ENCODE measurements at places on chromosomes 4 and X.

DNA sequence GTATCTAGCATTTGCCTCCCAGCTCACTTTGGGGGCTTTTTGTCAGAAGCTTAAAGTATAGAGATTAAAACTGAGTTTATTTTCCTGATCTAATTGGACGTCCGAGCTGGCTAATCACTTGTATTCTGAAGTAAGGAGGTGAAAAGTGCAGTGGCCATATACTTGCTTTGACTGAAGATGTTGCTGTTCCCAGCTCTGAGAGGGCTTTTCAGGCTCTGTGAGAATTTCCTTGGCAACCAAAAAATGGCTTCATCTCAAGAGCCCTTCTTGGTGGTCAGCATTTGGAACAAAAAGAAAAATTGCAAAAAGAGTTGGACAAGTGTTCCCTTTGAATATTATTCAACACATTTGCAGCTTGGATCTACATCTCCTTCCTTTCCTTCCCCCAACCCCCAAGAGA, 67.0 kb downstream of the SLC4A4 start:
- no peak for DNase-seq

DNA sequence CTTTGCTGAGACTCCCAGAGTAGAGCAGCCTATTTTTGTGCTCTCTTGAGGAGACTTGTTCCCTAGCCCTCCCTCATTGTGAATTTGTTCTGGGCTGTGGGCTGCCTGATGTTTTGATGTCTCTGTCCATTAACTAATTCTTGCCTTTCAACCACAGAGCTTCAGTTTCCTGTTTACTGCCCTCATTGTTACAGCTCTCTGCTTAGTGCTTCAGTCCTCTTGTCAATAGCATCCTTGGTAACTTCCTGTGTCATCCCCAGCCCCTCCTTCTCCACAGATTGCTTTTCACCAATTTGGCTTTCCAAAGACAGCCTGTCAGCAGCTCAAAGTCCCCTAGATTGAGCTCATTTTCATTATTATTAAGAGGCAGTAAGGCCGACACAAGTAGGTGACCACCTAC, 69.9 kb downstream of the COX7B2 start:
- no peak for DNase-seq

DNA sequence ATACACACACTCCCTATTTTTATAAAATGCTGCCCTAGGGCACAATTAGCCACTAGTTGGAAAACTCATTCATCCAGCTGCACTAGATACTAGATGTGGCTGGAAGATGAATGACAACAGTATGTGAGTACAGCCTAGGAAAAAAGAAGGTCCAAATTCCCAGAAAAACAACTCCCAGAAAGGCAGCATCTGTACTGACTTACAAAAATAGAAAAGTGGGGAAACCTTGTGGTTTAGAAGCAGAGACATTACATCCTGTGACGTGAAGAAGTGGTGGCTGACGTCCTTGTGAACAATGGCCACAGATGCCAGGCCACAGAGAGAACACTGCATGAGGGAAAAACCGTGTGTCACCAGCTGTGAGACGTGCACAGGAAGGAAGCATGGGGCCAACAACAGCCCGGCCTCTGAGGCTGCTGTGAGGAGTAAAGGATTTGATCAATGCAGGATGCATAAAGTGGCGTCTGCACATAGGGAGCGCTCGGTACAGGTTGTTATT, 81.2 kb downstream of the SPRY1 start:
- peak; percentile 47 for DNase-seq

- DNase-seq, result no peak
Observed at GRCh38 chr4:122847931-122848330, 21.3 kb downstream of the FGF2 start.

DNA sequence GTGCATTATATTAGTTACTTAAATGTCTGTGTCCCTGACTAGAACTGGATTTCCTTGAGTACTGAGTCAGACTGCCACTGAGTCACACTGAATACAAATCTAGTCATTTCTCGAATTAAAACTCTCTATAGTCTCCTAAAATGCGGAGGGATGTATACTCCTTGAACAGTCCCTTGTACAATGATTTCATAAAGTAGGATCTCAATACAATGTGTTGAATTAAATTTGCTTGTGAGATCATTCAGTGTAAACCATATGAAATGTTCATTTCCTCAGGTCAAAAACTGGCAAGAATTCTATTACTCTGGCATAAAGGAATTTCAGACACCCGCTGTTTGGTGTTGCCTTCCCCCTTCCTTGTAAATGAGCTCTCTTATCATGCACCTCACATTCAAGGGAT, 17.5 kb upstream of the FAM241A start:
- peak; percentile 30 for DNase-seq

- DNase-seq, result no peak
Observed at GRCh38 chr4:95599777-95600400, 51.1 kb upstream of the UNC5C start.

DNA sequence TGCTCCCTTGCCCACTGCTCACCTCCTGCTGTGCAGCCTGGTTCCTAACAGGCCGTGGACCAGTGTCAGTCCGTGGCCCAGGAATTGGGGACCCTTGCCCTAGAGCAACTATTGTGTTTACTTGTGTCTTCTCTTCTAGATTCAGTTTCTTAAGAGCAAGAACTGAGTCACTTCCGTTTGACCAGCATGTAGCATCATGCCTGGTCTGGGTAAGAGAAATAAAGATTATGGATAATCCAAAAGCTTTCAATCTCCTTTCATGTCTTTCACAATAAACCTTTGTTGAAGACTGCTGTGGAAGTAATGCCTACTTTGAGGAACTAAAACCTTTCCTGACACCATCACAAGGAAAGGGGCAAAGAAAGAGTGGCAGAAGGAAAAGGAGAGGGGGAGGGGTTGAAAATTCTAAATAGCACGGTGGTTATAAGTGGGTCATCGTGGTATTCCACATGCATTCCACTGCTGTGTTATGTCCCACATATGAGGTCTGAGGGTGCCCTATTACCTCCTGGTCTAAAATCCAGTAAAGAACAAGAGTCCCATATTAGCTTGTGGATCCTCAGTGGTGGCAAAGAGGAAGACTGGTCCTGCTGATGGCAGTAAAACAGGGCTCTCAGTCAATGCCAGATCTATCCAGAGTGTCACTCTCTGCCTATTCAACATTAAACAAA, 133.4 kb downstream of the RASL11B start:
- DNase-seq, result no peak

DNA sequence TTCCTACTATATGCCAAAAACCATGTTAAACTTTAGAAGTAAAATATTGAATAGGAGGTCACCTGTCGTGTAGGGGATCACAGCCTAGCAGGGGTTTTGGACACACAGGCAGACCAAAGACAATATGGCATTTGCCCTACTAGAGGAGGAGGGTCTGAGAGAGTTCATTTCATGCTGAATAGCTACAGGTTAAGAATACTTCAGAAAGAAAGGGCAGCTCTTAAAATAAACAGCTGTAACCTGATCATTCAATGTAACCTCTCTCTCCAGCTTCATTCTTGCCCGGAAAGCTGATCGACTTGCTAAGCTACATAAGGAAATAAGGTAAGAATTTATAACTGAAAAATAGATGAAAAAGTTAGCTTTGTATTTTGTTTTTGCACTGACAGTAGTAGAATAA, 79.9 kb downstream of the MAOA start:
- DNase-seq, result no peak

GRCh38 chrX:31715675-31716074, 643.8 kb upstream of the FTHL17 start:
- no peak for DNase-seq

GRCh38 chr4:60648774-60649173, 551.4 kb upstream of the ADGRL3 start:
- no peak for DNase-seq

- peak; percentile 12 for DNase-seq
Observed at GRCh38 chr4:122224348-122224747, 72.2 kb downstream of the BLTP1 start.

GRCh38 chr4:173508386-173509035, 21.5 kb downstream of the HAND2 start:
- DNase-seq, result no peak

DNA sequence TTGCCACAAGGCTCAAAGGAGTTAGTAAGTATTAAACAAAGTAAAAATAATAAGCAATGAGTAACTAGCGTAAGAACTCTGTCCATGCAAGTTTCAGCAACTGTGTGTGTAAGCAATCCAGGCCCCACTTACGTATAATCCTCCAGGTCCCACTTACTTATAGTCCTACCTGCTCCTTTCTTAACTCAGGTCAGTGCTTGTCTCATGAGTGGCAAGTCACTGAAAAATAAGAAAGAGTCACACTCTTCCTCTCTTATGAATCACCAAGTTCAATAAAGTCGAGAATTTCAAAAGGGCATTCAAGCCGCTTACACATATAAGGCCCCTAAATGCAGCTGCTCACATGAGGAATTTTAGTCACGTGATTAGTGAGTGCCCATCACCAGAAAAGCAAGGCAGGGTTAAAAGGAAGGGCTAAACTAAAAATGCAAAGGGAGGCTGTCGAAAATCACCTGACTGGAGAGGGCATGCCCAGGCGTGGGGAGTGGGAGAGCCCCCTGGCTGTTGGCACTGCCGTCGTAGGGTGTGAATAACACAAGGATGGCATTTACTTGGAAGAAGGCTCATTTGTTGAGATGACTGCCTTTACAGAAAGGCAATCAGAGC, 58.2 kb downstream of the ZNF827 start:
- no peak for DNase-seq

GRCh38 chr4:70842761-70843435, 3.2 kb upstream of the GRSF1 start:
- no peak for DNase-seq
